ENCODE measurements at places on chromosomes 2 and 18. TPM values are rescaled to one million over a fixed set of nuclear protein-coding genes. Genes with fewer than 3 reads are reported as not detected.

- peaks cover 19% of the 10 kb centered on the region for H3K4me1 ChIP-seq
- no peak overlapping the region for H3K4me3 ChIP-seq
- peak overlapping the region; percentile 5 for H3K27ac ChIP-seq
- no peaks in the 10 kb centered on the region for H3K36me3 ChIP-seq
- H3K27me3 ChIP-seq: no peaks in the 10 kb centered on the region
Measured at GRCh38 chr2:204452464-204453023, 92.7 kb upstream of the PARD3B start.

- H3K27ac ChIP-seq: no peak overlapping the region
- no peaks in the 10 kb centered on the region for H3K4me1 ChIP-seq
- no peak overlapping the region for H3K4me3 ChIP-seq
- no peaks in the 10 kb centered on the region for H3K27me3 ChIP-seq
- no peaks in the 10 kb centered on the region for H3K36me3 ChIP-seq
- no peak for DNase-seq
Measured at GRCh38 chr2:108392029-108392428, 14.3 kb downstream of the SULT1C4 start.

DNA sequence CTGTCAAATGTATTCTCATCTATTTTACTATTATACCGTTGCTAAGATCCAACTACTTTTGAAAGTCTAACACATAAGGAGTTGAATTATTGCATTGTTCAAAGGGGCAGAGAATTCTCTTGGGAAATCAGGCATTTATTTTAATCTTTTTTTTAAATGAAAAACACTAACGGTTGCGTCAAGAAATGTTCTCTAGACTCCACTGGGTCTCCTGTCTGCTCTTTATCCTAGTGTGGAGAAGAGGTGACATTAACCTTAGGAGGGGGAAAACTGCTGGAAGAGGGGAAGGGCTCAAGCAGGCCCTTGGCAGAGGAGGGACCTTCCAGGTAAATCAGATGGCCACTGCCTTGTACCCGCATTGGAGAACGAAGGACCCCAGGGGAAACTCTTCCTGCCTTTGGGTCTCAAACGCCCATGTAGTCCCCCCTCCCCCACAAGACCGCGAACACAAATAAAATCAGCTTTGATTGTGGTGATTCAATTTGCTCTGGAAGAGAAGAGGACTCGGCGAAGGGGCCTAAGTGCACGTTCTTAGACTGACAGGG lies 1.1 kb upstream of the APCDD1 start:
- H3K27ac ChIP-seq: no peak overlapping the region
- H3K4me1 ChIP-seq: no peaks in the 10 kb centered on the region
- peak overlapping the region; percentile 57 for H3K4me3 ChIP-seq
- H3K36me3 ChIP-seq: no peaks in the 10 kb centered on the region

The PXDN gene
- total RNA-seq: 118 TPM

The IL36A gene
- total RNA-seq: not detected

- no peak overlapping the region for H3K4me3 ChIP-seq
- H3K36me3 ChIP-seq: no peaks in the 10 kb centered on the region
- no peaks in the 10 kb centered on the region for H3K27me3 ChIP-seq
- no peaks in the 10 kb centered on the region for H3K4me1 ChIP-seq
Measured at GRCh38 chr2:237309011-237309410, 105.0 kb downstream of the COL6A3 start.

DNA sequence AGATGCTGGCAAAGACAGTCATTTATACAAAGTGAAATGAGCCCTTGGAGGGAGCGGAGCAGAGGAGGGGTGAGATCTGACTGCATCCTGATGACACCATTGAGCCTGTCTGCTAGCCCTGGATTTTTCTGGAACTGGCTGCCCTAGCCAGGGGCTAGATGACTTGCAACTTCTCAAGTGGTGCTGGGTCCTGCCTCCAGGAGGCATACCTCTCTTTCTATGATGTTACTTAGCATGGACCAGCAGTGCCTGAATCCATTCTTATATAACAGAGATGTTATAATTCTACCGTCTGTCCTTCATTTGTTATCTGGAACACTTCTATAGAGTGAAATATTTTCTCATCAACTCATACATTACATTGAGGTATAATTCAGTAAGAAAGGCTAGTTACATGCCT lies 8.5 kb upstream of the TWIST2 start:
- no peaks in the 10 kb centered on the region for H3K4me1 ChIP-seq
- H3K27ac ChIP-seq: no peak overlapping the region
- no peak overlapping the region for H3K4me3 ChIP-seq
- no peaks in the 10 kb centered on the region for H3K36me3 ChIP-seq
- no peak for DNase-seq

DNA sequence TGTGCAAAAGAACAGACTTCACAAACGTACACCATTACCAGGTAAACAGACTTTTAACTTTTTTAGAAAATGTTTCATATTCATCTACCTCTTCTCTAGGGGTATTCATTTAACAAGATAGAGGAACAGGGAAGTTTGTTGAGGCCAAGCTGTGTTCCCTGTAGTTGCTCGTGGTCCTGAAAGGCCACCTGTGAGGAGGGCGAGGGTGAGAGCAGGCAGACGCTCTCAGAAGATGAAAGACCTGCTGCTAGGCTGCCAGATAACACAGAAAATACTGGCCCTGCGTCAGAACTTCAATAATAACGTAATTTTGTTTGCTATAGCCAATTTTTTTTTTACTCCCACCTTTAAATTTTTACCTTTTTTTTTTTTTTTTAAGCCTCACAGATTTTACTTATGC lies 42.0 kb downstream of the SOCS6 start:
- no peak overlapping the region for H3K4me3 ChIP-seq
- peak overlapping the region; percentile 8 for H3K27ac ChIP-seq
- H3K27me3 ChIP-seq: no peaks in the 10 kb centered on the region

The GMPPA gene
- 49.3 TPM for total RNA-seq

The ST8SIA5 gene
- total RNA-seq: 0.04 TPM

- H3K27ac ChIP-seq: no peak overlapping the region
- H3K27me3 ChIP-seq: no peaks in the 10 kb centered on the region
- no peaks in the 10 kb centered on the region for H3K36me3 ChIP-seq
Measured at GRCh38 chr18:14074187-14074586, 58.0 kb downstream of the ZNF519 start.

DNA sequence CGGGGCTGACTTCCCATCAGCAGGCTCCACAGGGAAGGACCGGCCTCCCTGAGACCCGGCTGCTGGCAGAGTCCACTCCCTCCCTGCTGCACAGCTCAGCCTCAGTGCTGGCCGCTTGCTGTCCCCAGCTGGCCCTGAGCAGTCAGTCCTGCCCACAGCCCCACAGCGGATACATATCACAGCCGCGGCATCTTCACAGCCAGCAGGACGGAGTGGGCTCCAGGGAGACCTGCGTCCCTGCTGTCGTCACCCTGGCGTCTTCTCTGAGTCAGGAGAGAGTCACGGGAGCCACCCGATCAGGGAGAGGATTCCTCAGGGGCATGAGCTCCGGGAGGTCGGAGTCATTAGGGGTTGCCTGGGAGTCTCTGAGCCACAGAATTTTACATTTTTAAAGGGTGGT lies 13.1 kb upstream of the SNTG2 start:
- no peak overlapping the region for H3K4me3 ChIP-seq
- H3K36me3 ChIP-seq: no peaks in the 10 kb centered on the region
- no peaks in the 10 kb centered on the region for H3K27me3 ChIP-seq
- peaks cover 8% of the 10 kb centered on the region for H3K4me1 ChIP-seq
- DNase-seq: no peak

The SEPTIN10 gene
- 96.9 TPM for total RNA-seq

The CHRNG gene
- total RNA-seq: not detected

The PDE1A gene
- 0.06 TPM for total RNA-seq

The ADD2 gene
- total RNA-seq: 45.3 TPM

Data from neural progenitor cell (in vitro differentiated cells).